ENCODE measurements at places on chromosomes 3 and 15.

DNA sequence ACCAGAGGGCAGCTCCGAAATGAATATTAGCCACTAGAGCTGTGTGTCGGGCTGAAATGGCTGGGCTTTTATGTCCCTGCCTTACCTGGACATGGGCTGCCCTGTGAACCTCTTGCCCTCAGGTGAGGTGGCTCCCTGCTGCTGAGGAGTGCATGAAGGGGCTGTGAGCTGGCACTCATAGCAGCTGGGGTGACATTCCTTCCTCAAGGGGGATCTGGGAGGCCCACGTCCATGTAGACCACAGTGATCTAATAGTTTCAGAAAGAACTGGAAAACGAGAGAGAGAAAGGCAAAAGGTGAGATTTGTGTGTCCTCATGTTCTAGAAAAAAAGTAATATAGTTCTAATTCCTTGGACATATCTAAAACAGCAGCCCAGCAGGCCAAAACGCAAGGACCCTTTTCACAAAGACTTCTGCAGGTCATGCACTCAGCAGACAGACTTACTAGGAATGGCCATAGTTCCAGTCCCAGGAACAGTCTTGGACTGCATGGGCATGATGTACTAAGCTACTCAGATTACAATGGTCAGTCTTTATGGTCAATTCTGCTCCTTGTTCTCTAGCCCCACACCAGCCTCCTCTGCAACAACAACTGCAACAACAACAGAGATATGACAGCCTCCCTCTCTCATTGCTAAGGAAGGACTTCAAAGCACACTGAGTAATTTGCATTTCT, 10.8 kb upstream of the SLC24A5 start:
- no peak for DNase-seq

GRCh38 chr15:76979996-76980520, 14.9 kb upstream of the PSTPIP1 start:
- DNase-seq, result no peak

DNA sequence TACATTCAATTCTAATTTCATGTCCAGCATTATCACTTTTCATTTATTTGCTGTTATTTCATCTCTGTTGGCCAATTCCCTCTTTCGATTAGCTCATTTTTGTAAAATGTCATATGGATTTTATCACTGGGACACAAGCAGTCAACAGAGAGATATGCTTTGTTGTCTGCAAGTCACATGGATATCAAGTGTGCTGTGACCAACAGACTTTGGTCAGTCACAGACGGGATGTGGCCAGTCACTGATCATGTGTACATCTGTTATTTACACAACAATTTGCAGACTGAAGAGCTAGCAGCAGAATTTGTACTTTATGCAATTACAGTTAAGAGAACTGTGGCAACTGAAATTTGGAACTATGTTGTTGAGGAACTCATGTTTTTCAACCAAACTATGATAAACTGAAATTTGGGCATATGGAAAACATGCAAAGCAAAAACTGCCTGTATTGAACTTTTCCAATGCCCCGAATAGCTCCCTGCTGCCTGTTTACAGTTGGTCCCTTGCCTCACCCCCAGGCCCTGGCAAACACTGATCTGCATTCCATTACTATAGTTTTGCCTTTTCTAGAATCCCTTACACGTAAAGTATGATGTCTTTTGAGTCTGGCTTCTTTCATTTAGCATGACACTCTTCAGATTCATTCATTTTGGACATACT, 104.4 kb downstream of the RPL22L1 start:
- no peak for DNase-seq

- no peak for DNase-seq
Measured at GRCh38 chr15:66474963-66475362, 22.6 kb downstream of the SNAPC5 start.

DNA sequence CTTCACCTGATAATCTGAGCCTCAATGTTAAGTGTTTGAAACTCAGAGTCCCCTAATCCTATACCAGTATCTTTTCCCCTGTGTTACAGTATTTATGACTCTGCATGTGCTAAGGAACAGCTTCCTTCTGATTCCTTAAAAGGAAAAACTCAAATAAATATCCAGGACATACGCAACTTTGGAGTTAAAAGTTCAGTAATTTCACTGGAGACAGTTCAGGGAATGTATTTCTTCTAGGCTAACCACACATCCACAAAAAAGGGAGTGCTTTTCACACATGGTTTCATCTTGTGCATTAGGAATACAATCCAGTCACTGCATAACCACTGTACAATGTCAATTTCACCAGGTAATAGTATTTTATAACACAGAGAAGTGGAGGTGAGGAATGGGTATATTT, 31.0 kb downstream of the PGBD4 start:
- no peak for DNase-seq

DNA sequence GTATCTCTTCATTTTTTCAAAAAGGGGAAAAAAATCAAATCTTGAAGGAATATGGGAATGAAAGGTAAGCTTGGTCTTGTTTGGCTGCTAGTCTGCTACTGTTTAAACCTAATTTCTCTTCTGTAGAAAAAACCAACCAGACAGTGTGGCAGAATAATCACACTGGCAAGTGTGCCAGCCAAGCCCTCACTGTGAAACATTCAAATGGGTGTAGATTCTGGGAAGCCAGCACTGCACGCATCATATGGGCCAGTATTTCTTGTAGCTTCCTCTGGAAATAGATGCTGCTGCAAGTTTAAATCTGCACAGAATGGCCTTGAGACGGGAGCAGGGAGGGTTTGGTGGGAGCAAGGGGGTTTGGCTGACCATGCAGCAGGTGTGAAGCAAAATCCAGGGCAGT, 62.1 kb downstream of the POMGNT2 start:
- DNase-seq, result no peak

DNA sequence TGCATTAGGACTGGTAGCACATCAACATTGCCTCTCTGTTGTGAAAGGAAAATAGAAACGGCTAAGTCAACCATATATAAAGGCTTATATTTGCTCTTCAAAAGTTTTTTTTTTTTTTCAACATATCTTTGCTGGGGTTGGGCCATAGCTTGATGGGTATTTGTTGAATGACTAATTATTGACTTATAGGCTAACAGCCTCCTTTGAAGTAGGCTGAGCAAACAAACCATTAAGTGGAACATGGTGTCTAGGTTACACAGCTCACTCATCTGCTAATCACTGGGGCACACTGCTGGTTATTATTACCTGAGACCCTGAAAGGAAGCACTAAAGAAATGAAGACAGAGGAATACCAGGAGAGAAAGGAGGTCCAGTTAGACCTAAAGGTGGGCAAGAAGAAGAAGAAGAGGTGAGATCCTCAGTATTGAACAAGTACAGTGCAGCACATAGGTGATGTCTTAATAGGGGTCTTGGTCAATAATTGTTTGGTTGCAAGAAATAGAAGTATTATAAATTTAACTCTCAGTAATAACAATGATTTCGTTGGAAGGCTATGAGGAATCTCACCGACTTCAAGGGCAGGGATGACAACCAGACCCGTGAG, 139.4 kb downstream of the RPLP1 start:
- DNase-seq, result no peak
